ENCODE measurements at places on chromosomes 1 and 21.

DNA sequence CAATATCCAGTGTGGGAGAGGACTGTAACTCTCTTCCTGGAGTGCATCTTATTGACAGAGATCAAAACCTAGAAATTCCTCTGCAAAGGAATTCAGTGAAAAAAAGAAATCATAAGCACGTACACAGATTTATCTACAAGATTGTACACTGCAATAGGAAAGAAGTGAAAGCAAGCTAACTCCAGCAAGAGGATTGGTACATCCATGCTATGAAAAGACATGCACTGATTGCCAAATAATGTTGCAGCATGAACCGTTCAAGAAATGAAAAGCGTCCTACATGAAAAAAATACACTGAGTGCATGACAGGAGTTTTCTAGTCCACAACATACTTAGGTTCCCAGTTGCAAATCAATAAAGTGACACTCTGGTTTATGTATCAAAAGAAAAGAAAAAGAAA, 1.9 kb upstream of the MGST3 start:
- DNase-seq: no peak

DNA sequence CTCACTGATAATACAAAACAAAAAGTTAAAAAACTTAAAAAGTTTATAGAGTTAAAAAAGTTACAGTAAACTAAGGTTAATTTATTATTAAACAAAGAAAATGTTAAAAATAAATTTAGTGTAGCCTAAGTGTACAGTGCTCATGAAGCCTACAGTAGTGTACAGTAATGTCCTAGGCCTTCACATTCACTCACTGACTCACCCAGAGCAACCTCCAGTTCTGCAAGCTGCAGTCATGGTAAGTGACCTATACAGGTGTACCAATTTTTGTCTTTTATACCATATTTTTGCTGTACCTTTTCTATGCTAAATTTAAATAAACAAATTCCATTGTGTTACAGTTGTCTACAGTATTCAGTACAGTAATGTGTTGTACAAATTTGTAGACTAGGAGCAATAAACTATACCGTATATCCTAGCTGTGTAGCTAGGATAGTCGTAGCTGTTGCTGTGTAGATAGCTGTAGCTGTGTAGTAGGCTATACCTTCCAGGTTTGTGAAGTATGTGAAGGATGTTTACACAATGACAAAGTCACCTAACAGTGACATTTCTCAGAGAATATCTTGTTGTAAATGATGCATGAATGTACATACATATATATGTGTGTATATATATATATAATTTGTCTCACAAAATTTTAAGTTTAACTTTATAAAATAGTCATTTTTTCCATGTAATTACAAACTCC, 140.2 kb downstream of the TGFB2 start:
- DNase-seq: peak; percentile 28

DNA sequence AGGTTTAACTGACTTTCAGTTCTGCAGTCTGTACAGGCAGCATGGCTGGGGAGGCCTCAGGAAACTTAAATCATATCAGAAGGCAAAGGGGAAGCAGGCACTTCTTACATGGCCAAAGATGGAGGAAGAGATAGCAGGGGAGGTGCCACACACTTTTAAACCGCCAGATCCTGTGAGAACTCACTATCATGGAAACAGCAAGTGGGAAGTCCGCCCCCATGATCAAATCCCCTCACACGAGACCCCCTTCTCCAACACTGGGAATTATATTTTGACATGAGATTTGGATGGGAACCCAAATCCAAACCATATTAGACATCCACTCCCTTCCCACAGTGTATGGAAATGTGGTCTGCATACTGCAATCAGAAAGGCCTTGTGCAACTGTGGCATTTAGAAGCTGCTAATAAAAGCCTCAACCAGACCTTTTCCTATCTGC, 148.2 kb downstream of the FCRL5 start:
- no peak for DNase-seq

DNA sequence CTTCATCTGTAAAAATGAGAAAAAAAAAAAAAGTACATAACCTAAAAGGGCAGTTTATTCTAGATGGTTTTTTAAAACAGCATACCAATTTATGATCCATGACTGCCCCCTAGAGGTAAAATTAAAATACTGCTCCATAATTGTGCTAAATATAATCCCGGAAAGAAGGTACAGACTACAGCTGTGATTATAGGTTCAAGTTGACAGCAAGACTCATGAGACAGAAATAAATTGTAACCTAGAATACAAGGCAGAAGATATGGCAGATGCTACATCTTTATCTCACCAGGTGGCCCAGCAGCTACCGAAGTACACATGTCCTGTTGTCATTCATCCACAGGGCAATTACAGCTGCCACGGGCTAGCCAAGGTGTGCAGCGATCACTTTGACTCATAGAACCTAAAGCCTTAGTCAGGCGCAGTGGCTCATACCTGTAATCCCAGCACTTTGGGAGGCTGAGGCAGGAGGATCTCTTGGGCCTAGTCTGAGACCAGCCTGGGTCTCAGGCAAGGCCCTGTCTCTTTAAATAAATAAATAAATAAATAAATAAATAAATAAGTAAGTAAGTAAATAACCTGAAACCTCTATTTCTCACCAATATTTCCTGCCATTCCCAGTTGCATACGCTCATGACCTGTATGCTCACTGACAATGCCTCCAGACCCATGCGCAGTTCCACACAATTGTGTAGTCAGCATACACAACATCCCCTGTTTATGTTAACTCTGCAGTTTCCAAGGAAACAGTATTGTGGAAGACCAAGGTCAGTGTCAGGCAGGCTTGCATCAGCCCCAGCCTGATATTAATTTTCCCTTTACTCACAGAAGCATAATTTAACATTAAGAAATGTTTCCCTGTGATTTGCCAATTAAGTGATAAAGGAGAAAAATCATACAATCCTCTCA, 18.3 kb upstream of the PPIE start:
- peak; percentile 56 for DNase-seq

DNA sequence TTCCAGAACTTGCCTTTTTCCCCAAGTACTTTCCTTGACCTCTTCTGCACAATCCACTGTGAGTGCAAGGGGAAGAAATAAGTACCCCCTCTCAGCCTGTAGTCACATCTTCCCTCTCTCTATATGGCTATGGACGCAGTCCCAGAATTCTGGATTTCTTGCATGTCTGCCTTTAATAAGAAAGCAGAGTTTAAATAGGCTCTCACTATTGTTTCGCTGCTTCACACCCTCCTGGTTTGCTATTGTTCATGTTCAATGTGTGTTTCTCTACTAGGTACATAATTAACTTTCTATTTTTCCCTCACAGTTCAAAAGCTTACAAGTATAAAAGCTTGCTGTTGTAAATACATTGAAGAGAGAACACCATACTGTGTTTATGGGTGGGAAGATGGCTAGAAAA, 181.5 kb upstream of the C1orf105 start:
- DNase-seq: no peak

- DNase-seq: no peak
These were observed 14.1 kb downstream of the DYRK1A start for GRCh38 chr21:37380349-37381323.

DNA sequence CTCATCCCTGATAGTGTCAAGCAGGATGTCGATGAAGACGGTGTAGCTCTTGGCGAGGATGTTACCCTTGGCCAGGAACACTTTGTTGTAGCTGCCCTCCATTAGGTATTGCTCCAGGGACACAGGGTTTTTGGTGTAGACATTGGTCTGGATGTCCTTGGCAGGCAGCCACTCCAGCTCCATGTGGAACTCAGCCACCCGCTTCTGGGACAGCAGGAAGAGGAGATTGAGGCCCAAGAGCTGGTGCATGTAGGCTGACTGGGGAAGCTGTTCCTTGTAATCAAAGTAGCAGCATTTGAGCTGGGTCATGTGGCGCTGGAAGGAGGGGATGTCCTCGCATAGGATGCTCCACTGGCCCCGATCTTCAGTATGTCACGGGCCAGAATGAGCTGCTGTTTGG, 9.5 kb downstream of the IL6R start:
- DNase-seq: no peak

- no peak for DNase-seq
These were observed 33.2 kb downstream of the SLC45A1 start for GRCh38 chr1:8350914-8351684.

DNA sequence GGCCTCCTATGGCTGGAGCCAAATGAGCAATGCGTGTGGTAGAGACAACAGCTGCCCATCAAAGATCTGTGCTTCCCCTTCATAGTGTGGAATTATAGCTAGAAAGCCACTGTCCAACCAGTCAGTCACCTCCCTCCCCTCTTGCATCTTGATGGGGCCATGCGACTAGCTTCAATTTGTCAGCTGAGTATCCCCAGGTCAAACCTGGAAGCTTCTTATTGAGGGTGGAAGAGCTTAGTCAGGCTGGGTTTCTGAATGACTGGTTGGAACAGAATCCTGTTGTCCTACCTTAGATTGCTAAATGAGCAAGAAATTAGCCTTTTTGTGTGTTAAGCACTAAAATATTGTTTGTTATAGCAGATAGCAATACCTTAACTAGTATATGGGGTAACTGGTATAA, 625.4 kb downstream of the PTPRC start:
- no peak for DNase-seq

DNA sequence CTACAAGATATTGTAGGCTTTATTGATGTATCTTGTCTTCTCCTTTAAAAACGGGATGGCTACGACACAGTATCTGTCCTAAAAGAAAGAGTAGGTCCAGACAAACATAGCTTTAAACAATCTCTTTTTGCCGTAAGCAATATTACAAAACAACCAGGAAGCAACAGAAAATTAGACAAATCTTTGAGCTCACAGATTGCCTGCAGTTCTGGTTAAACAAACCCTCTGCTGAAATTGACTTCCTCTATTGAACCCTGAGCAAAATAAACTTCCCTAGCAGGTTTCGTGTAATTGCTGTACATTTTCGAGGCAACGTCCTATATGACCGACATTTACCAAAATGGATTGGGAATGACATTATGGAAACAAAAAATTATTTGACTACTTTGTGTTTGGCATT, 50.6 kb downstream of the CHML start:
- DNase-seq: no peak

DNA sequence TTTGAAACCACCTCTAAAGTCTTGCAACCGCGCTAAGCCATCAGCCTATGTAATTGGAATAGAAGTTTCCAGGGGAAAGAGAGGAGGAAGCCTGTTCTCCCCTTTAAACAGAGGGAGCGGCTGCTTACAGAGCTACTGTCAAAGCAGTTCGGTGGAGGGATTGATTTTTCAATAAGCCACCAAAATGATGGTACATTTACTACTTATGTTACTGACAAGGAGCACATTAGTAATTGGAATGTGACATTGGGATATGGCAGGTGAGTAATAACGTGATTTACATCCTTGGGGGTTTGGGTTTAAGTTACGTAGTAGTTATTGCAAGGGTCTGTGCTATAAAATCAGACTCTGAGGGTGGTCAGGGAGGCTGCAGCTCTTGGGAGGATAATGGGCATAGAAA, 257.3 kb downstream of the KAZN start:
- no peak for DNase-seq

GRCh38 chr1:2307972-2308371, 79.9 kb downstream of the SKI start:
- no peak for DNase-seq

GRCh38 chr1:234979296-234980279, 149.0 kb downstream of the TOMM20 start:
- no peak for DNase-seq

DNA sequence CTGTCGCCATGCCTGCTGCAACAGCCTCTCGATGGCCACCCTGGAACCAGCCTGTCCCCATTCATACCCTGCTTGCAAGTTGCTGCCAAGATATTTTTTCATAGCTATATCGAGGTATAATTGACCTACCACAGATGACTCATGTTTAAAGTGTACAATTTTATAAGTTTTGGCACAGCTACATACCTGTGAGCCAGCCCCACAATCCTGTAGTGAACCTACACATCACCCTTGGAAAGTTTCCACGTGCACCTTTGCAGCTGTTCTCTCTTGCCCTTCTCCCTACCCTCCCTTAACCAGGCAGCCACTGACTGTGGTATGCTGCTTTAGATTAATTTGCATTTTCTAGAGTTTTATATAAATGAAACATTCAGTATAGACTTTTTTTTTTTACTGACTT, 23.0 kb upstream of the KCNJ6 start:
- DNase-seq: no peak

DNA sequence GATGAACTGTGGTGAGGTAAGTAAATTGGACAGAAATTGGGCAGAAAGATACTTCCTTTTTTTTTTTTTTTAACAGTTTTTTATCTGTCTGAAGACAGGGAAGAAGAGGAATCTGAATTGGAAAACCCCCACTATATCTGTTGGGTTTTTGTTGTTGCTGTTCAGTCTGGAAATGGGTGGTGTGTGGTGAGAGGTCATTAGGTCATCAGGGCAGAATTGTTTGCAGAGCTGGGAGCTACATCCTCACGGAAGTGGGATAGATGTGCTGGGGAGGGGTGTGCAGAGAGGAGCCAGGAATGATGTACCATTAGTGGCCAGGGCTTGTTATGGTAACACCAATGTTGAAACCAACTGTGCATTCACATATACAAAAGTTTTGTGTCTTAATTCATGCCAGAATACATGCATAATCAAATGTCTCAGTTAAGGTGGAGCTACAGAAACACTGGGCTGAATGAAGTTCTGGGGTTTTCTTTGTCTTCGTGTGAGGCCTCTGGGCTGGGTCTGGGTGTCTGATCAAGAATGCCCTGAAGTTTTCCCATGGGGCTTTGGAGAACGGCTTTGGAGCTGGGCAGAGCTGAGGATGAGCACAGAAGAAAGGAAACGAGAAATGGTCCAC, 12.4 kb downstream of the USP25 start:
- no peak for DNase-seq

DNA sequence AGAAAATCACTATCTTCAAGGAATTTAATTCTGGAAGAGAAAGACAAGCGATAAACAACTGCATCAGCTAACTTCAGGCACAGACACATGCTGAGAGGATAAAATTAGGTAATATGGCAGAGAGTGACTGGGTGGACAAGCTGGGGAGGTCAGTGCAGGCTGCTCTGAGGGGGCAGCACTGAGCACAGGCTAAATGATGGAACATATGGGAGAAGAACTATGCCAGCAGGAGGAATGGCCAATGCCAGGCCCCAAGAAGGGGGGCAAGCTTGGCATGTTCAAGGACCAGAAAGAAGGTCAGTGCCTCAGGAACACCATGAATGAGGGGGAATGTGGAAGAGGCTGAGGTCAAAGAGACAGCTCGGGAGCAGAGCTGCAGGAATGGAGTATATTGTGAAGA, 190.7 kb upstream of the MAP1LC3C start:
- DNase-seq: peak; percentile 20

DNA sequence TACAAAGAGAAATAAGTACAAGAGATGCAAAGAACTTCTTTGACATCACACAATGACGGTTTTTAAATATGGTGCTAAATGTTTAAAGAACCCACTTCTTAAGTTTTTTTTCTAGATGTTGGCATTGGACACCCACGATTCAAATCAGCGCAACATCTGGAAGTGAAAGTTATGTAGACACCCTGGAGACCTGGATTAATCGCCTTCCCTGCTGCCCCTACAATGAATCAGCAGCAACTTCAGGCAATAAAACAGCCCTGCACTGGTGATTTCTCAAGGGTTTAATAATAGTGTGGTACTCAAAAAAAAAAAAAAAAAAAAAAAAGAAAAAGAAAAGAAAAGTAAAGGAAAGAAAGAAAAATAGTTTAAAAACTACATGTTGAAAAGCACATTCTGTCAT, 248.3 kb downstream of the NUF2 start:
- no peak for DNase-seq

- no peak for DNase-seq
These were observed 7.3 kb upstream of the TBX15 start for GRCh38 chr1:118995312-118996016.

Measured in A549 (cell line).